ENCODE measurements at places on chromosomes 5 and 9.

- no peak for DNase-seq
These were observed 169.9 kb downstream of the TTC39B start for GRCh38 chr9:15137089-15137488.

DNA sequence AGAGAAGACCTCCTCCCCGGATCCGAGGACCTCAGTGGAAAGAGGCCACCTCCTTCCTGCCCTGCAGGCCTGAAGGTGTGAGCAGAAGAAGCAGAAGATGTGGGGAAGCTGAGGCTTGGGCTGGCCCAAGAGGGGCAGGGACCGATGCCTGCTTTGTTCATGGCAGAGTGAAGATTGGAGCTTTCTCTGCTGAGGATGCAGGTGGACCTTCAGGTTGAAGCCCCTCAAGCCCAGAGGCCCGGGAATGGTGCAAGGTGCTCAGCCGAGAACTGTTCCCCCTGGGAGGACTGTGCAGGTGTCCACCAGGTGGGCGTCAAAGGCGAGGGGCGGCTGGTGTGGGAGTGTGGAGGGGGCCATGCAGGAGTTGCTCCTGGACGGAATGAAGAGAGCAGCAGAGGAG, 277.9 kb upstream of the IRX2 start:
- DNase-seq = no peak

DNA sequence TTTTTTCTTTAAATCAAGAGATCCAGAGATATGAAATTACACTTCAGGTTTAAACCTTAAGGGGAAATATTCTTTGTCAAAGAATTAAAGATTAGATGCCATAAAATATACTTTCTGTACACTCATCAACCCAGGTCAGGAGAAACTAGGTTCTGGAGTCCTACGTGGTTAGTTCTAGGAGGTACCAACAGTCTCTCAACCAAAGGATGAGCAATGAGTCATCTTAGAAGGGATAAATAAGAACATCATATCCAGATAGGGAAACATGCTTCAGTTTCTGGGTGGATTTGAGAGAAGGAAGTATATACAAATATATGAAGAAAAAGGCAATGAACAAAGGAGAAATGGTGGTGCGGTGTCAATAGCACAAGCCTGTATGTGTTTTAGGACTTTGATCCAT, 98.2 kb downstream of the CSNK1G3 start:
- DNase-seq = no peak

DNA sequence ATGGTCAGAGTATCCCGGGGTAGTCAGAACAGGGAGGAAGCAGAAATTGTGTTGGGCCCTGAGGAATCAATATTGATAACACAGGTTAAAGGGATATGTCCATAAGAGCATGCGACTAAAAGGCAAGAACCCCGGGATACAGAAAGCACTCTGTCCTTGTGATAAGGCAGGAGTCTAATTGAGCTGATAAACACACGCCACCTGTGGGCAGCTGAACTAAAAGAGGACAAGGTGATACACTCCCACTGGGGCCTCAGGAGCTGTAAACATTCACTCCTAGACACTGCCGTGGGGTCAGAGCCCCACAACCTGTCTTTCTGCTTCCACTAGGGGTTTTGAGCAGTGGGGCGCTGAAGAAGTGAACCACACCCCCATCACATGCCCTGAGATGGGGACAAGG, 144.7 kb upstream of the MPDZ start:
- no peak for DNase-seq

- no peak for DNase-seq
These were observed 112.4 kb upstream of the SPATA31D4 start for GRCh38 chr9:81815781-81816180.

- no peak for DNase-seq
These were observed 591.7 kb downstream of the CSNK1G3 start for GRCh38 chr5:124103671-124104070.

Measured in activated gamma-delta T cell treated with anti-CD3 and anti-CD28 coated beads, Interleukin-2, amount 50 U/mL, for 16 hours (primary cell).